ENCODE measurements at places on chromosomes 2 and 18.

GRCh38 chr2:109699646-109700045 is 85.5 kb downstream of the SOWAHC start:
- DNase-seq = no peak

DNA sequence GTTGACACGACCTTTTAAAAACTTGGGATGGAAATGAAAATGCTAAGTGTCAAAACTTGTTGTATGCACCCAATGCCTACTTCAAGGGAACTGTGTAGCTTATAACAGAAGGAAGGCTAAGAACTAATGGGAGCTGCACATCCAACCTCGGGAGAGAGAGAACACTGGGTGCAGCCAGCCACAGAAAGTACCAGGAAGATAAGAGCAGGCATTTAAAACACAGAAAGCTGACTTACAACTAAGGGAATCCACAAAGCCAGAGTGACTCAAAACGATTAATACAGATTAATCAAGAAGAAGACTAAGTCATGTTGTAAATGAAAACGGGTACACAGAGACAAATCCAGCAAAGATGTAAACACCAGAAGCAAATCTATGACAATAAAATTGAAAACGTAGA is 113.4 kb downstream of the HDAC4 start:
- no peak for DNase-seq

- DNase-seq = no peak
Measured at GRCh38 chr2:219736209-219736608, 108.8 kb downstream of the SLC4A3 start.

DNA sequence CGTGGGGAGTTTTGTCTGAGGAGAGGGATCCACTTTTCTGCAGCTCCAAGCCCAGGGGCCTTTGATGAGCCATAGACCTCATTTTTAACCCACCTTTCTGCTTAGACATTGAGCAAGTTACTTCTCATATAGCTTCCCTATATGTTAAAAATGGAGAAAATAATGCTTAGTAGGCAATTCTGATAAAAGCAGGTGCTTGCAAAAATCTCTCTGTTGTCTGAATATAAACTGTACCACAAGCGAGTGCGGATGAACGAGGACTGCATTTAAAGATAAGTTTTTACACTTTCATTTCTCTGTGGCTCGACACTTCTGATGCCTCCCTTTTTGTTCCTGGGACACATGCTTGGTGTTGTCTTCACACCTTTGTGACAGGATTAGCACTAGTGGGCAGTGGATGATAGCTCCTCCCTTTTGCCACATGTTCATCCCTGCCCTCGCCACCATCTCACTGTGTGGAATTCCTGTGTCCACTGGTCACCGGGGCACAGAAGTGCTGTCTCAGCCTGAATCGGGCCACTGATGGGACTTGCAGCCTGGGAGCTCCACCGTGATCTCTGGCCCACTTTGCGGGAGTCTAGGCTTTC is 1.6 kb downstream of the TYMS start:
- no peak for DNase-seq

GRCh38 chr18:34976899-34977837 is 64.0 kb upstream of the MAPRE2 start:
- peak; percentile 67 for DNase-seq

DNA sequence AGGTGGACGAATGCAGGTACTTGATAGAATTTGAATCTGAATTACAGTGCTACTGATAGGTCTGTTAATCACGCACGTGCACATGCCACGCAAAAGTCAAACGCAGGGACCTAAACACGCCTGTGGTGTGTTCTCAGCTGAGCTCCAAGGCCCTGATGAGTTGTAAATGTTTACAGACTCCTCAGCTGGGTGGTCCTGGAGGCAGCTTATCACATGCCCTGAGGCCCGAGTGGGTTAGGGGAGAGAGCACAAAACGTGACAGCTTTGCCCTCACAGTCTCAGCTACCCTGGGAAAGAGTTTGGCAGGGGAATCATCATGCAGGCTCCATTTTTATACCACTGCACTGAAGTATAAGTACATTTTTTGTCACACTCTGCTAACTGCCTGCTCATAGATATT is 68.3 kb upstream of the FAM110C start:
- DNase-seq = no peak

- DNase-seq = no peak
Measured at GRCh38 chr2:104127049-104127770, 726.7 kb upstream of the POU3F3 start.

DNA sequence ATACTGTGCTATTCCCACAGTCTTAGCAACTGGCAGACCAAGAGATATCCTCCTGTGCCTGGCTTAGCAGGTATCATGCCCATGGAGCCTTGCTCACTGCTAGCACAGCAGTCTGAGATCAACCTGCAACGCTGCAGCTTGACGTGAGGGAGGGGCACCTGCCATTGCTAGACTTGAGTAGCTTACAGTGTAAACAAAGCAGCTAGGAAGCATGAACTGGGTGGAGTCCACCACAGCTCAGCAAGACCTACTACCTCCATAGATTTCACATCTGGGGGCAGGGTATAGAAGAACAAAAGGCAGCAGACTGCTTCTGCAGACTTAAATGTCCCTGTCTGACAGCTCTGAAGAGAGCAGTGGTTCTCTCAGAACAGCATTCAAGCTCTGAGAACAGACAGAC is 74.8 kb downstream of the AKAIN1 start:
- peak; percentile 4 for DNase-seq

DNA sequence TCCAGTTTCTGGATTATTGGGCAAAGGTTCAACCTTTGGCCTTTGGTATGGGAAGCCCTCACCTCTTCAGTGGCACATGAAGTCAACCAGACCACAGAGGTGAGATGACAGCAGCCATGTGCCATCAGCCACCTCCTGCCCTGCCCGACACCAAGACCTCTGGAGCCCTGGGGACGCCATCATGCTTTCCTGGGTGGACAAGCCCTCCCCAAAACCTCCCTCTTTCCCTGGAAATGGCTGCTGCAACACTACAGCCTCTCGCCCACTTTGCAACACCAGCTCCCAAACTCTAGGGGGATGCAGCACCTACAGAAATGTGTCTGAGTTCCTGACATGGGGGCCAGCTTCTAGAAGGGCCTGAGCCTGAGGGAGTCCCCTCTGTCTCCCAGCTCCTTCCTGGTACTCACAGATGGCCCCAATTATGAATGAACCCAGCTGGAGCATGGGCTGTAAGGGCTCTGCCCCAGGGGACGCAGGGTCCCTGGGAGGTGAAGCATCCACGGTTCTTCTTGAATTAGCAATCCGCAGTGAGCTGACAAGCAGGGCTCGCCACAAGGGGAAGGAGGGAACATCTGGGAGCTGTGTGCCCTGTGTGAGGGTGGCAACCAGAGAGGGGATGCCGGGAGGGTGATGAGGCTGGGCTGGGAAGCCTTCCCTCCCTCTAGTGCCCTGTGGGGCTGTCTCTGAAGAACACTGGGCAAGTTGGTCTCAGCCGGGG is 268.5 kb upstream of the HDAC4 start:
- no peak for DNase-seq

- DNase-seq = no peak
Measured at GRCh38 chr2:227817850-227818674, 4.4 kb downstream of the CCL20 start.

DNA sequence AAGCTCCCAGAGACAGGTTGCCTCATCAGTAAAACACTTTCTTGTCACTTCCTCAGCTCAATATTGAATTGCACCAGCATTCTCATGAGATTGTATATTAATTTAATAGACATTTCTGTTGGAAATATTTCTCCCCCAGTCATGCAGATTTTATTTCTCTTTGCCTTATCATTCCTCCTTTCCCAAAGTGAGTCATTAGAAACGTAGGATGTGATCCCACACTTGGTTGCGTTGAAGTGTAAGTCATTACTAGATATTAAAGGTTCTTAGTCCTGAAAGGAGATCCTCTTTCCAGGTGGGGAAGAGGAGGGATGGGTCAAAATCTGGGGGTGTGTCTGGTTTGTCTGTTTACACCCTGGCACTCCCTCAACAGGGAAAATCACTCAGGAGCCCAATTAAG is 438.2 kb downstream of the SLC4A3 start:
- DNase-seq = no peak

DNA sequence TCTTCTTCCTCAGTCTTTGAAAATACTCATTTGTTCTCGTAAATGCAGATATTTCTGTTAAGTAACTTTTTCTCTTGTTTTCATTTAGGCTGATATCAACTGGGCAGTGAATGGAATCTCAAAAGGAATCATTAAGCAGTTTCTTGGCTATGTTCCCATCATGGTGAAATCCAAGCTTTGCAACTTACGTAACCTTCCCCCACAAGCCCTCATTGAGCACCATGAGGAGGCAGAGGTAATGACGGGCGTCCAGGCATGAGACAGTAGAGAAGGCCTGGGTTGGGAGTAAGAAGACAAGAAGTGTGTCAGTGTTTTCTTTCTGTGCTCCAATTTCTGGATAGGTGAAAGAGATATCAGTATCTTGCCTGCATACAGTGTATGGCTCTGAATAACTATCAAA is 5.1 kb downstream of the POLR1B start:
- no peak for DNase-seq

- DNase-seq = no peak
Measured at GRCh38 chr2:102009557-102009956, 17.8 kb downstream of the IL1R2 start.

- no peak for DNase-seq
Measured at GRCh38 chr18:61821748-61822147, 71.1 kb downstream of the RNF152 start.

- DNase-seq = no peak
Measured at GRCh38 chr2:188695953-188696352, 278.2 kb upstream of the COL3A1 start.

GRCh38 chr2:85577386-85578242 is at the start of gene VAMP8:
Gene VAMP8, plus strand, starts transcription at chr2:85577586. Its CDS starts 61 bp downstream, at chr2:85577647.
- peak; percentile 43 for DNase-seq

GRCh38 chr2:106339132-106339531 is 129.1 kb downstream of the RGPD3 start:
- no peak for DNase-seq

DNA sequence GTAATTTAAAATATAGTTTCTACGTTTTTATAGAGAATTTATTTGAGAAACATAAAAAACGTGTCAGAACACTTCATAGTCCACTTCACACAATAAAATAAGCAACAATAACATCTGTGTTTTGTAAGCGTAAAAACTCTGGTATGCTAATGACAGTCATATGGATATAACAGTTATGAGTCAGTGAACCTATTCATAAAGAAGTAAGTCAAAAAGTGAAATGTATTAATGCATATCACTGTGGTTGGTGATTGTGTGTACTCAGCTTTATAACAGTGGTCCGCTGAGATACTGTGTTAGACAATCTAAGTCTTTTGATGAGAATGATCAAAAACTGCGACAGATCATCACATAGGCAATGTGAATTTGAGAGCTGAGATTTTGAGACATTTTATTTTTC is 153.2 kb downstream of the WDR7 start:
- DNase-seq = no peak

DNA sequence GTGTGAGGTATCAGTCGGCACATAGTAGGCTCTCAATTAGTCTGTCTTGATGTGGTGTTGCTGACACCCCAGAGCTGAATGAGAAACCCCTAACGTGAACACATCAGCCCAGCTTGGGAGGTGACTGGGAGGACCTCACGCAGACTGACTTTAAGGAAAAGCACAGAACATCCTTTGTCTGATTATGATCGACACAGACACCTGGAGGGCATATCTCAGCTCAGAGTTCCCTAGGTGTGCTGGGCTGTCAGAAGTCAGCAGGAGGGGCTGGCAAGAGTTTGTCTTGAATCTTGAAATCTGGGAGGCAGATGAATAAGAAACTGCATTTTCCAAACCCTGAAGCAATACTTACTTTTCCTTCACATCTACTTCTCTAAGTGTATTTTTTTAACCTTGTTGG is 16.8 kb upstream of the MYCN start:
- no peak for DNase-seq

DNA sequence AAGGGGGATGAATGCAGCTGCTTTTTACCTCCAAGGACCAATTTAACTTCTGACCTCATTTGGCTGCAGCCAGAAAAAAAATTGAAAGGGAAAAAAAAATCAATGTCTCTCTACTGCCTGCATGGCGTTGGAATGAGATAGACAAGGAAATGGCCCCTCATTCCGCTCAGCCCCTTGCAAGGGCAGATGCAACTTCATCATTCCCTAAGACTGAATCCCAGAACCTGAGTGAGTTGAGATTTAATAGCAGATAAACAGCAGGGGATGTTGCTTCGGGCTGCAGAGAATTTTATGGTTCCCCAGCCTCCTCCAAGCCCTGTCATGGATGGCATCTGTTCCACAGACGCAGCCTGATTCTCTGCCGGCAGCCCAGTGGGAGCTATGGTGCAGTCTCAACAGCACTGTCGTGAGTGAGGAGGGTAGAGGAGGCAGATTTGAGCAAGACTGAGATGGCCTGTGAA is 49.0 kb downstream of the CAPN13 start:
- no peak for DNase-seq

DNA sequence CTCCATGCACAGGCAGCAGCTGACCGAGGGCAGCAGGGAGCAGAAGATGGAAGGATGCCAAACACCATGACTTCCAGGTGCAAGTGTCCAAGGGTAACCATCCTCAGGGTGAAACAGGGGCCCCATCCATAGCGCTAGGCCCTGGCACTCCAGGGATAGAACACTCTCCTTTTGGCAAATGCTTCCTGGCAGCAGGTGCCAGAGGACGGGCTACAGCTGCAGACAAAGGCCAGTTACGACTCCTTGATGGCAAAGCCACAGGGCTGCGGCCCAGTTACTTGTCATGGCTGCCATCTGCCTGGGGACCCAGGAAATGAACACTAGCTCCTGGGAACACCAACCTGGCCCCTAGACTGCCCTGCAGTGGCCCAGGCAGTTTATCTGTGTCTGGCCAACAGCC is 178.8 kb downstream of the TMEM163 start:
- DNase-seq = no peak

DNA sequence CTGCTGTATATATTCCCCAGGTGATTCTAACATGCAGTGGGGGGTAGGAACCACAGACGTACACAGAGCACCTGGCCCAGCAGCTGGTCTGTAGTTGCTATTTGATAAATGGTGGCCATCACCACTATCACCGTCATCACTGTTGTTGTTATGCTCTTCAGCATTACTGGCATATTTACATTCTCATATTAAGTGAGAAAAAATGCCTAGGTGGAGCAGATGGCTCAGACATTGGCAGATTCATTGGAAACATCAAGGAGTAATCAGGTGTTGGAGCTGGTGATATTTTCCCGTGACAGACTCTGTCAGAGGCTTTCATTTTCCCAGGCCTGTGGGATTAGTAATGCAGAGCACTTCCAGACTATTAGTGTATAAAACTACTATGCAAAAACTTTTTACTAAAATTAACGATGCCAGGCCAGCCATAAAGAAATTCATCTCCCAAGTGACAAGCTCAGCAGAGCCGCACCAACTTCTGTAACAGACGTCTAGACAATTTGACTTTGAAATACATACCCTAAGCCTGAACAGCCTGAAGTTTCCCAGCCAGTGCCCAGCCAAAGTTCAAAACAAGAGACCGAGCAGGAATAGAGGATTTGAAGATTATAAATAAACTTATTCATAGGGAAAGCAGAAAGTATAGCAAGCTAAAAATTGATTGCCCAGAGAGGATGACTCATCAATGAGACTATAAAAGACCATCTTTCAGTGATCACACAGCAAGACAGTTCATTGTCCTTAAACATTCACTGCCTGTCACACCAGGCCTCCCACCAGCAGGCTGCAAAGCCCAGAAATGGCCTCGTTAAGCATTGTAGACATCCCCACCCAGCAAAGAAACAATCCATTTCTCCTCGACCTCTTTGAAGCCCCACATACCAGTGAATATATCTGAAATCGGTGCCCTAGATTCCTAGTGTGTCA is 247.4 kb upstream of the CHAC2 start:
- DNase-seq = no peak

Data from stimulated activated naive CD4-positive, alpha-beta T cell (primary cell).